ENCODE measurements at places on chromosomes 5 and 9.

DNA sequence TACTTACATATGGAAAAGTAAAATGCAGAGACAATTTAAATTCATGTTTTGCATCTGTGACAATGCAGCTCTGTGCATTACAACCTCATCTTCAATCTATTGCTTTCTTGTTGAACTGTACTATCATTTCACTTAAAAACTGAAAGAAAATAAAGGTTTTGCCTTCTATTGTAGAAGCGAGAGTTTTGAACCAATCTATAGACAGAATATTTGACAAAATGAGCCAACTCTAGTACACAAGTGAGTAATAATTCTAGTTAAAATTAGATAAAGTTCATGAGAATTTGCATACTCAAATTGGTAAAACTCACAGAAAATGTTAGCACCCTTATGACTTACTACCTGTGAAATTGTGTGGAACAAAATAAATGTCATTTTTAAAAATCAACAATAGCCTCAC lies 123.7 kb downstream of the EDIL3 start:
- DNase-seq: no peak

DNA sequence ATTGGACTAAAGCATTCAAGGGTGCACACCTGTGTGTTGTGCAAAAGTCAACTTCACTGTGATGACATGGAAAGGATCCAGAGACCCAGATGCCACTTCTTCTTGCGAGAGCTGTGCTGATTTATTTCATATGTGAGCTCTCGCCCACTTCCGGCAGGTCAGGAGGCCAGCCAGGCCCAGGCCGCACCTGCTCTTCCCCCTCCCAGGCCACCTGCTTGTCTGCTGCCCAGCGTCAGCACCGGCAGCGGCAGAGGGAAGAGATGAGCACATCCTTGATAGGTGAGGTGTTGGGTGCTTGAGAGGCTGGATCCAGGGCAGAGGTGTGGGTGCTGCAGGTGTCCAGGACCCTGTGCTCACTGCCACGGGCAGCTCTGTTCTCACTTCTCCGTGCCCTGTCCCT lies 242.9 kb downstream of the FANCC start:
- DNase-seq: no peak

- no peak for DNase-seq
These were observed 28.2 kb downstream of the RNF145 start for GRCh38 chr5:159181152-159181551.

DNA sequence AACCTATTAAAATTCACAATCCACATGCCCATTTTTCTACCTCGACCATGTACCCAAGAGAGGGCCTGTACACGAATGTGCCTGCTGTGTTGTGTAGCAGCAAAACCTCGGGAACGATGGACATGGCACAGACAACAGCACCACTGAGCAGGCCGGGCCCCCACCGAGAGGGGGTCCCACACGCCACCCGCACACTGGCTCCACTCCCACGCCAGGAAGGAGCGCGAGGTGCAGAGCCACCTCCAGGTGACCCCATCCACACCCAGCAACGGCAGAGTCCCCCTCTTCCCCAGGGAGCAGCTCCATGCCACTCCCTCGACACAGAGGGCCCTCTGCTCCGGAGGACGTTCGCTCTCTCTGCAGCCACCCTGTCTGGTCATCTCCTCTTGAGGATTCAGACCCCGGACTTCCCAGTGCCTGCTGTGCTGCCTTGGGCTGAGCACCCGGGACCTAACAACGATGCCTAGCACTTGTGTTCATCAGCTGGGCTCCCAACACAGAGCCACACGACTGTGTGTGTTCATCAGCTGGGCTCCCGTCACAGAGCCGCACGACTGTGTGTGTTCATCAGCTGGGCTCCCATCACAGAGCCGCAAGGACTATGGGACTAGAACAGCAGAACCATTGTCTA lies 25.3 kb upstream of the ADAMTS2 start:
- DNase-seq: no peak

DNA sequence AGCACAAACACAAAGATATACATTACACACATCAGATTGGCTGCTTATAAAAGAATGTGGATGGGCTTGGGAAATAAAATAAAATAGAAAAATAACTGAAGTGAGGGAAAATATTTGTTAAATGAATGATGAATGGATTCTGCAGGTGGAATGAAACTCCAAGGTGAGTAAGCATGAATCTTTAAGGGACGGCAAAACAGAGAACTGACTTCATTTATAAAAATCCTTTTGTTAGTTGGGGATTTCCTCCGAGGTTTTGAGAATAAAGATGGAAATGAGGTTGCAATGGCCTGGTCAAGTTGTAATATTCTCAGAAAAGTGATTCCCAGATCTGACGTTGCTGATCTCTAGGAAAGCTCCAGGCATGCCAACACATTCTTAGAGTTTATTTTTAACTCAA lies 20.9 kb upstream of the SEMA6A start:
- DNase-seq: no peak
